EL (cell line): ENCODE measurements at places on chromosomes 2 and 18.

DNA sequence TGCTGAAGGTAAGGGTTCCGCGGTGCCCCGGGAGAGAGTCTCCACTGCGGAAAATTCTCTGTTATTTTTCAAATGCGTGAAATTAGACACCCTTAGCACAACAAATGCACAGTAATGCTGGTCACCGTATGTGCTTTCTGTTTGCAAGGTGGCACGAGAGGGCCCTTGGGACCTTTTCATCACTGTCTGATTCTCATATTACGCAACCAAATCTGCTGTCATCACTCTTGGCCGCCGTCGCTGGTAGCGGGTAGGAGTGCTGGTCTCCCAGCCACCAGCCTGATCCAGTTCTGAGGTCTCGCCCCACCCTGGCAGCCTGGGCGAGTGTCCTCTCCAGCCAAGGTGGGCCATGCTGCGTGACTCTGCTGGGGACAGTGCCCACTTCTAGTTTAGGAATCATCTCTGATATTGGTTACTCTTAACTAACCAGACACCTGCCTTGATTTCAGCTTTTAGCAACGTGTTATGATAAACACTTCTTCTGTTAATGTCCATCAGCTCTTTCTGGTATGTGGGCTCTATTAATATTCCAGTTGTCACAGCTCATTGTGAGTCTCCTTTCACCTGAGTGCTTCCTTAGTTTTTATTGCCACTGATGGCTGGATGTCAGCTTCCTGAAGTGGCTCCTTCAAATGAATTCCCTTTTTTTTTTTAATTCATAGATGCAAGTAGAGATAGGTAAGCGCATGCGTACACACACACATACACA lies 199.4 kb downstream of the GBX2 start:
- DNase-seq, result no peak

GRCh38 chr2:234334151-234334550 lies 162.7 kb downstream of the ARL4C start:
- DNase-seq, result no peak

- DNase-seq, result no peak
These were observed 36.4 kb downstream of the EMILIN2 start for GRCh38 chr18:2883076-2883735.

DNA sequence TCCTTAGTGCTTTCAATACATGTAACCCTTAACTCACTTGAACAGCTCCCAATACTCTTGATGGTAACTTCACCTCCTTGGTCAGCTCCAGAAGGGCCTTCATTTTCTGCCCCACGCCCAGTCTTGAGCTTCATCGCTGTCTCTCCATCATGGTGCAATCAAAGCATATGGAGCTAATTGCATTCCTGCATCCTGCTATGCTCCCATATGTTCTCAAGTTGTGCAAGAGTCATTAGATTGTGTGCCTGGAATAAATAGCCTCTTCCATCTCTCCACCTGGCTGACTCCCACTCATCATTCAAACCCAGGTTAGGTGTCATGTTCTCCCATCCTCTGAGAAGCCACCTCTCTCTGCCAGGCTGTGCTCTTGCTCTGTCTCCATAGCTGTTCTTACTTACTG lies 364.5 kb upstream of the RGPD4 start:
- DNase-seq, result no peak

DNA sequence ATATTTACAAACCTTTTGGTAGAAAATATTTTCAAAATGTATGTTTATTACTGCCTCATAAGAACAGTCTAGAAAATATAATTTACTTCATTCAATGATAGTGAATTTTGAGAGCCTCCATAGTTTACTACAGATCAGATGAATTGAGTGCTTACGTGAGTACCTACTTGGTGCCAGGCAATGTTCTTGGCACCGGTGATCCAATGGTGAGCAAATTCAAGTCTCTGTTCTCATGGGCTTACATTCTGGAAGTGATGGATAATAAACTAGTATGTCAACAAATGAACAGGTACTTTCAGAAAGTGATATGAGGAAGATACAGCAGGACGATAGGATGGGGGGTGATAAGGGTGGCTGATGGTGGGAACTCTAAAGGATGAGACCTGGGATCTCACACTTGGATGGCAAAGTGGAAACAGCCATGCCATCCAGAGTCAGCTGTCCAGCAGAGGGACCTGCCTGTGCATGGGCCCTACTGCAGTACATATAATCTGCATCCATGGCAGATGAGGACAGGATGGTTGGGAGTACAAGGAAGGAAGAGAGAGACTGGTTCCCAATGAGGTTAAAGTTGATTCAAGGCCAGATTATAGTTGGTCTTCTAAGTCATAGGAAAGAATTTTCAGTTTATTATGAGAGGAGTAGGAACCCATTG lies 277.0 kb downstream of the NEDD4L start:
- no peak for DNase-seq

- no peak for DNase-seq
These were observed 30.8 kb upstream of the LRP2 start for GRCh38 chr2:169393068-169393590.

DNA sequence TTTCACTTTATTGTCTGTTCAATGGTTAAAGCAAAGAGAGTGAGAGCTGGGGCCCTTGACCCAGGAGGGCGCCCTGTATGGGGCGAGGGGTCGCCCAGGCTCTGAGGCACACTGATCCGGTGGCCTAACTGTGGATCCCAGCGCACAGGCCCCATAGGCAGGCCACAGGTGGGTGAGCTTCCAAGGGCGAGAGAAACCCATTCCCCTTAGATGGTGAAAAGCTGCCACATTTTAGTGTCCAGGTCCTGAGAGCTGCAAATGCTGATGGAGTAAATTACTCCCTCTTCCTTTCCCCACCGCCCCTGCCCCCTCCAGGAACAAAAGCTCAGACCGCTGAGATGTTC lies 5.9 kb upstream of the DLX2 start:
- DNase-seq, result no peak

GRCh38 chr2:116133381-116133942 lies 1681.0 kb upstream of the DDX18 start:
- DNase-seq, result no peak
